ENCODE measurements at places on chromosomes 5 and 9.

- no peak for DNase-seq
Measured at GRCh38 chr5:179276838-179277395, 68.3 kb downstream of the ADAMTS2 start.

GRCh38 chr5:80082731-80083100, 47.6 kb downstream of the THBS4 start:
- DNase-seq, result peak; percentile 74

DNA sequence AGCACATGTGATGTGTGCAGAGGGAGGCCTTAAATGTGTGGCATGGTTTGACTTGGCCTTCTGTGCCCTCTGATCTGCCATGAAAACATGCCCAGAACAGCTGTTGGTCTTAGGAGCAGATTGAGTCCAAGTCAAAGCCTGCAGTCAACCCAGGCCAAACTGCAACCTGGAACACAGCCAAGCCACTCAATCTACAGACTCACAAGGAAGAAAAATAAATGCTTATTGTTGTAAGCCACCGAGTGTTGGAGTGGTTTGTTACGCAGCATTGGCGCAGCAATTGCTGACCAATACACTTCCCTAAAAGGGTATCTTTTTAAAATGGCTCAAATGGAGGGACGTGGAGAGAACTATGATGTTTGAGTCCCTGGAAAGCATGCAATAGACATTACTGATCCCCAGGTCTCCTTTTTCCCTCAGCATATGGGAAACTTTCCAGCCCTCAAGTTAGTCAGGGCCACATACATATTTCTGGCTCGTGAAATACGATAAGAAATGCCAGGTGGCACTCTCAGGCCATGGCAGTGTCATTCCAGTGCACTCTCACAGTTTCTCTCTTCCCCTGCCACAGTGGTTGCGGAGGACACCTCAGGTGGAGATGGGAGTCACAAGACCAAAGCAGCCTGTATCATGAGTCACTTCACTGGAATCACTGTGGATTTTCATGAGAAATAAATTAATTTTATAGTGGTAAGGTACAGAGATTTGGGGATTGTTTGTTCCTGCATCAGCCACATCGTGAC, 168.0 kb upstream of the ZNF618 start:
- DNase-seq, result no peak

- no peak for DNase-seq
Measured at GRCh38 chr9:91199739-91200497, 161.8 kb downstream of the AUH start.

DNA sequence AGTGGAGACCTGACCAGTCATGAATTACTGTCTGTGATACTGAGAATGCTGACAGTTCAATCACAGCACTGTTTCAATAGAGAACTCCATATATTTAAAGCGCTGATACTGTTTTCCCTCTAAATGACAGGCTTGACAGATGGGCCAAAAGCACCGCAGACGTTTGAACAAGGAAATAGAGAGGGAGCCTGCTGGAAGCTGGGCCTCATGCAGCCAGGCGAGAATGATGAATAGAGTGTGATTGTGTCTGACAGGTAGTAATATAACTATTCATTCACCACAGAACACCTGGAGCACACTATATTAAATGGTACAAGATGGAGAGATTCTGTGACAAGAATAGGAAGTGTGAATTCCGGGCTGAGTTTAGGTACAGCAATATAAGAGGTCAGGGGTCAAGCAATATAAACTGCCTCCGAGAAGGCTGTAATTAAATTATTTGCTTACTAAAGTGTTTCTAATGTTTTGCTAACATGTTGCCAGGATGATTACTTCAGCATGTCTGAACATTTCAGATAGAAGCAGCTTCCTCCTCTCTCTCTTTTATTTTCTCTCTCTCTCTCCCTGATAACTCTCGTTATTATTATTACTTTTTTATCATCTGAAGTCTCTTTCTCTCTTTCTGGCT, 297.7 kb downstream of the CSNK1G3 start:
- DNase-seq, result peak; percentile 21

DNA sequence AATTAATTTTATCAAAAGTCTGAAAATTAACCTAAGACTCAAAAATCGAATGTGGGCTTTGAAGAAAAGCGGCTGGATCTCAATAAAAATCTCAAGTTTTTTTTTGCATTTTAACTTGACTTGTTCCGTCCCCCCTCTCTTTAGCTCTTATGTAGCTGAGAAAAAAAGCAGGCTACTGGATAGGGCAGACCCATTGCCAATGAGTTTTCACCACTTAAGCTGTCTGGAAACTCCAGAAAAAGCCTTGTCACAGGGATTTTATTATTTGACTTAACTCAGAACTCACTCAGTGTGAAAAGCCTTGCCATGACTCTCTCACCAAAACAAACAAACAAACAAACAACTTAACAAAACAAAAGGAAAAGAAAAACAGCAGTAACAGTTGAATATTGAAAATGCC, 247.4 kb downstream of the CDH9 start:
- no peak for DNase-seq

DNA sequence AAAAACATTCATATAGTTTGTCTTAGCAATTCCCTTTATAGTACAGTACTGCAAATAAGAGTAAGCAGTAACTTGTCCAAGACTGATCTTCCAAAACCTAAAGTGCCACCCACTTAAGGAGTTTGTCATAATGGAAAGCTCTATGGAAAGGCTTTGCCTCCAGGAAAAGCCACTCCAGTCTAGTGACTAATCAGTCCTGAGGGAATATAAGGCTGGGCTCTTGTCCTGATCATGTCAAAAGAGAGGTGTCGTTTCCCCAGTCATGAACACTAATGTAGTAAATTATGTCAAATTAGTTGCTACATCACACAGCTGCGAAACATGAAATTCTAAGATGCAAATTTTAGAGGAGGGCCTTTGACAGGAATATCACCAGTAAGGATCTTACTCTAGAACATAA, 271.6 kb downstream of the GABRB2 start:
- DNase-seq, result no peak

- DNase-seq, result no peak
Measured at GRCh38 chr9:115285836-115286235, 167.9 kb upstream of the TNC start.

DNA sequence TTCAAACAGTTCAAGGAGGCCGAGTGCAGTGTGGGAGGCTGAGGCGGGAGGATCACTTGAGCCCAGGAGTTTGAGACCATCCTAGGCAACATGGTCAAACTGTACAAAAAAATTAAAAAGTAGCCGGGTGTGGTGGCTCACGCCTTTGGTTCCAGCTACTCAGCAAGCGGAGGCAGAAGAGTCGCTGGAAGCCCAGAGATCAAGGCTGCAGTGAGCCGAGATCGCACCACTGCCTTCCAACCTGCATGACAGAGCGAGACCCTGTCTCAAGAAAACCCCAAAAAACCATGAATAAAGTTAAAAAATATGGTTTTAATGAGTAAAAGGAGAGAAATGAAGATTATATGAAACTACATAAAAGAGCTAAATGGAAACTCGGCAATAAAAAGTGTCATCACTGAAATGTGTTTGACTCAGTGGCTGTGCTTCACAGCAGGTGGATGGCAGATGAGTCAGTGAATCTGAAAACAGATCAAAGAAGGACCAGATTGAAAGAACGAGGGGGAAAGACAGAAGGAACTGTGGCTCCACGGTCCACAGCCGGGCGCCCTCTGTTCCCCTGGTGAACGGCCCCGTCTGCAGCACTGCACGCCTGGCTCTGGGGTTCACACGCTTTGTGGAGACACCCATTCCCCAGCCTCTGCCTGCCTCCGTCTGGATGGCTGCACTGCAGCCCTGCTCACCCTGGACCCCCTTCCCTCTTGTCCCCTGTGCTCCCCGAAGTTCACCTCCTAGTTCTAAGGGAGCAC, 25.1 kb downstream of the EXD3 start:
- DNase-seq, result no peak

GRCh38 chr5:97297063-97297703, 114.1 kb upstream of the RIOK2 start:
- DNase-seq, result peak; percentile 35

DNA sequence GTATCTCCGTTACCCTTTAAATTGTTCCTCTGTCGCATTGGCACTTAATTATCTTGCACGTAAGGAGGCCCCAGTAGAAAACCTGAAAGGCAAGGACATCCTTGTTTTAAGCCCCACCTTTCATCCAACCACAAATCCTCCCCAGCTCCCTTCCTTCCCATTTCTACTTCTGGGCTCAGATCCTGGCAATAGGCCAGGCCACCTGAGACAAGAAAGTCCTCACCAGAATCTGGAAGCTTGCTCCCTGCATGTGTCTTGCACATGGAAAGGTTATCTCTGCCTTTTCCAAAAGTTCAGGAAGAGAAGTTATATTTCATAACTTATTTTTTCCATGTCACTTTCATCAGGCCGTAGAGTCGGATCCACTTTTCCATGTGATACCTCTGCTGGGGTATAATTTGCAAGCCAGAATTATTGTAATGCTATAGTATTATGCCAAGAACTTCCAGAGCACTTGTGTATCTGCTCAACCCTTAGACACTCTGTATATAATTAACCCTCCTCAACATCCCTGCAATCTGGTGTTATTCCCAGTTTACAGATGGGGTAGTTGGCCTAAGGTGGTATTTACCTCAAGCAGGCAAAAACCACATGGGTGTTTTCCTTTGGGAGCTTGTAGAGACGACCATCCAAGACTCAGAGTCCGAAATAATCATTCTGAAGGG, 2.6 kb upstream of the SHB start:
- no peak for DNase-seq

GRCh38 chr5:65199993-65200675, 281.6 kb downstream of the ADAMTS6 start:
- DNase-seq, result no peak

- no peak for DNase-seq
Measured at GRCh38 chr9:116800885-116801284, 113.8 kb downstream of the TRIM32 start.

GRCh38 chr5:53262348-53262970, 152.9 kb upstream of the MOCS2 start:
- peak; percentile 18 for DNase-seq

GRCh38 chr5:111347021-111347420, 122.8 kb downstream of the CAMK4 start:
- no peak for DNase-seq

GRCh38 chr5:36178524-36178890, 26.6 kb downstream of the SKP2 start:
- no peak for DNase-seq

DNA sequence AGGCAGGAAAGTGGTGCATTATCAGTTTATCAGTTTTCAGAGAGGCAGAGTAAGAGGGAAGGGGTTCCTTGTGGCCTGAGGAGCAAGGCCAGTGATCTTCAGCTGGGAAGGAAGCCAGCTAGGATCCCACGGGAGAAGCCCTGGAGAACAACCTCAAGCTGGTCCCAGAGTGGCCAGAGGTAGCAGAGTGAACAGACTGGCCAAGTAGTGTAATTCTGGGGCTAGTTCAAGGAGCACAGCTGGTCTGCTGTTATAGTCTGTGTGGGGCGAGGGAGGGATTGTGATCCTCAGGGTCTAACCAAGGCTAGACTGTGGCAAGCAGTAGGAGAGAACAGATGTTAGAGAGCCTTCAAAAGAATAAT, 164.6 kb downstream of the CARTPT start:
- no peak for DNase-seq

GRCh38 chr5:153712946-153713345, 222.5 kb downstream of the GRIA1 start:
- DNase-seq, result no peak

DNA sequence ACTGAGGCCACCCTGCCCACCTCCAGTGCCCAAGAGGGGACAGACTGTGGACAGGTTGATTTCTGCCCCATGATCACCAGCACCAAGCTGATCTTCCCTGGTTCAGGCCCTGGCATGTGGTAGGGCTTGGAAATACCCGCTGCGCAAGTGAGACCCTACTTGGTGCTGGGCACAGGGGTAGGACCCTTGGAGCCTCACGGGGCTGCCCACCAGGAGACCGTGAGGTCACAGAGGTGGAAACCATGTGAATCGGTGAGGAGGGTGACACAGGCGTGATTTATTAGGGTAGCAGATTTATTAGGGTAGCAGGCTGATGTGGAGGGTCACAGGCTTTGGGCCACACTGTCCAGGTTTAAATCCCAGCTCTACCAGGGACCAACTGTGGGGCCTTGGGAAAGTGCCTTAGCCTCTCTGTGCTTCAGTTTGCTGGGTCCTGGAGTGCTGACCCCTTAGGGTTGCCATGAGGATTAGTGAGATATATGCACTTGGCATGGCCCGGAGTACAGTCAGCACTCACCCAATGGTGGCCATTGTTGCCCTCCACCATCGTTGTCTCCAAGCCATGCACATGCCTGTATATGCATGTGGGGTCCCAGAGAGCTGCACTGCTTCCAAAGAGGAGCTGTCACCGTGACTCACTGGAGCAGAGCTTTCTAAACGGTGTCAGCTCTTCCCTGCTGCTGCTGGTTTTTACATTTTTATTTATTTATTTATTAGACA, 20.9 kb upstream of the DUSP1 start:
- no peak for DNase-seq

DNA sequence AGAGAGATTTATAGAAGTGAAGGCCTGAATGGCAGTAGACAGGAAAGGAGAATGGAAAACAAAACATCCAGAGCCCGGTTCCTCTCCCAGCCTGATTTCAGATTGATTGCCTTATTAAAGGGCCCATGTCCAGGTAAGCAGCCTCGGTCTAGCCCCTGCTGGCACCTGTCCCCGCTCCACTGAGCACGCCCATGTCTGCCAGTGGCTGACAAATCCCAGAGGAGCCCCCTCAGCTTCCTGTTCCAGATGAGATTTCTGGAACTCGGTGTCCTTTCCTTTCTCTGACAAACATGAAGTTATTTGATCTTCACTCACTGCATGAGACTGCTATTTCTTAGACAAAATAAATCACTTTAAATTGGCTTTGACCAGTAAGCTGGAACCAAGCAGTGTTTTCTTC, 187.0 kb upstream of the ADCY2 start:
- DNase-seq, result no peak

- DNase-seq, result no peak
Measured at GRCh38 chr9:86329649-86330048, 24.6 kb downstream of the TUT7 start.

DNA sequence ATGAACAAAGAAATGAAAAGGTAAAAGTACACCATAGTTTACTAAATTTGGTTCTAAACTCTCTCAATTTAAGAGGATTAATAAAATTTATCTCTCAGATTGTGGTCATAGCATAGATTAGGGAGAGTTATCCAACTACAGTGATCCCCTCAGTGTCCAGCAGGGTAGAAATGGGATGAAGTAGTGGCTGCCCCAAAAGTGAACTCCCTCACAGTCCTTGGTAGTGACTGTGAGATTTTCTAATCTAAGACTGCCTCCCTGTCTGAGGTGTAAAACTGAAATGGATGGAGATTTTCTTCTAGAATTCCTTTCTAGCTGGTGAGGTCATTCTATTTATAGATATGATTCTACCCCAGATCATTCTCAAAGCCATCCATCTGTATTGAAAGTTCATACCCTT, 455.5 kb downstream of the ACTL7B start:
- DNase-seq, result no peak

DNA sequence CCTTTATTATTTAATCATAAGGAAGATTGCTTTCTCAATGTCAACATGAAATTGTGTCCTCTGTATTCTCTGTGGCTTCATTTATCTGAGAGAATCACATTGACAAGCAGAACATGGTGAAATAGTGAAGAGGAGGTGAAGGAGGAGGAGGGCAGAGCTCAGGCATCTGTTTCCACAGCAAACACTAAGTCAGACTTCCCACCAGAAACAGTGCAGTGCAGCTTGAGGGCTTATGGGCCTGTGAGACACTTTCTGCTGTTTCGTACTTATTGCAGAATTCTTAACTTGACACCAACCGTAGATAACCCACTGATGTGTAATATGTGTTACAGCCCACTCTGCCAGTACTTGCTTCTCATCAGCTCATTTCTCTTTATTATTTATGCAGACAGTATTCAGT, 386.3 kb downstream of the DIRAS2 start:
- DNase-seq, result no peak

Measured in HEK293T (cell line).